AG04450 (cell line): ENCODE measurements at places on chromosomes 3 and 15. TPM values are rescaled to one million over a fixed set of nuclear protein-coding genes. Genes with fewer than 3 reads are reported as not detected.

Gene PPP2R3A
- polyA plus RNA-seq, result 19.8 and 26.6 TPM in 2 replicates

Gene PTX3
- polyA plus RNA-seq, result 210 and 235 TPM in 2 replicates

Gene KLF13
- polyA plus RNA-seq, result 16.8 and 17.4 TPM in 2 replicates

DNA sequence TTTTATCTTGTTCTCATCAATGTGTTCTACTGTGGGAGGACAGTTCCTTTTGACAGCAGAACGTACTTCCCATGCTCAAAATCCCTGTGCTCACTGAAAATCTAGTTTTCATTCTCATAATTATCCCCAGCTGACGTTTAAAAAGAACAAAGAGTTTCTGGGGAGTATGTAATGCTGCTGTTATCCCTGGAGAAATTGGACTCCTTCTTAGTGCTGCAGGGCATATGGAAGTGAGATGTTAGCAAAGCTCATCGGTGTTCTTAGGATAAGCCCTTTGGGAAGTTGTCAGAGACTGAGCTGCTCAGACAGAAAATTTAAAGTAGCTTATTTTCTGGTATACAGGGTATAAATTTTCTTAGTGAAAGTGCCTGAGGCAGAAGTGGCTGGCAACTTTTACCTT, 66.5 kb downstream of the CDAN1 start:
- no peak for DNase-seq

DNA sequence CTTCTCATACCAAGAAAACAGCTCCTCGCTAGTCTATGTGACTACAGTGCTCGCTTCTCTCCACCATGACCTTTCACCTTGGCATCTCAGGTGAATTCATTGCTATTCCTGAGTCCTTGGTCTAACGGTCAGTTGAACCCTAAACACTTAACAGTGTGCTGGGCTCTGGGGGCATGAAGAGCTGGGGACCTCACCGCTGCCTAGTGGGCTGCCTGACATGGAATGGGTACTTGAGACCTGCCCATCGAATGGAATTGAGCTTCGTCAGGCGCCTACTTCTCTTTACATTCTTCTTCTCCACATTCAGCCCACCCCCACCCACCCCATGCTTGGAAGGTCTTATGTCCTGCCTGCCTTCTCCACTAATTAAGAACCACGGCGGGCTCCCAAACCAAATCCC, 22.1 kb downstream of the BOC start:
- DNase-seq, result no peak

DNA sequence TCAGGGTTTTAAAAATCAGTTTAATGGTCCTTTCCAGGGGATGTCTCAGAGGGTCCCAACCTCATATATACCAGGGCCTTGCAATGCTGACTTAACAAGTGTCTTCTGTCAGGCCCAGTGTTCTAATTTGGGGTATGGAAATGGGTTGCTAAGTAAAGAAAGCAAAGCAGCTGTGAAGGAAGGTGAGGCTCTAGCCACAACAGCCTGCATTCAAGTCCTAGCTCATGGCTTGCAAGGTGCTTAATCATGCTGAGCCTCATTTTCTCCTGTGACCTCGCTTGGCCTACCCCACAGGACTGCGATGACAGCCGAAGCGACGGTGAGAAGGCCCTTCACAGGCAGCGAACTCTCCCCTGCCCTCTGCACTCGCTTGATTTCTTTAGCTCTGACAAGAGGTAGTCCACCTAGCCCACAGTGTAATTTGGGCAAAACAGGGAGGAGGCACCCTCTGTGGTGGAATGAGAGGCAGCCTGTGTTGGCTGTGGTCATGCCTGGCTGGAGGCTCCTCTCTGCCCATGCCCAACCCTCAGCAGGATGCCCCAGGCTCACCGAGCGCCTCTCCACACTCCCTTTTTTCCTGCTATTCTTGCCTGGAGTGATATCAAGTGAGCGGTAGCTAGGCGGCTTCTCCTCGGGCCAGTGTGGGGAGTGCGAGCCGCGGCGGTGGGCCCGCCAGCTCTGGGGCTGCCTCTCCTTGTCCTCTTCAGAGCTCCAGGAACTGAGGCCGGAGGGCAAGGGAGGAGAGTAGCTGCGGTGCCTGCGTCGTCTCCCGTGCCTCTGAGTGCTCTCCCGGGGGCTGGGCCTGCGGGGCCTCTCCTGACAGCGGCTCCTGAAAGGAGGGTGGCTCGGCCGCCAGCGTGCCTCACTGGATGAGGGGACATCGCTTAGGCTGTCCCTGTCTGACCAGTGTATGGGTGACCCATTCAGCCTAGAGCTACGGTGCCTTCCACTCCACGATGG, 29.2 kb downstream of the ILDR1 start:
- no peak for DNase-seq

DNA sequence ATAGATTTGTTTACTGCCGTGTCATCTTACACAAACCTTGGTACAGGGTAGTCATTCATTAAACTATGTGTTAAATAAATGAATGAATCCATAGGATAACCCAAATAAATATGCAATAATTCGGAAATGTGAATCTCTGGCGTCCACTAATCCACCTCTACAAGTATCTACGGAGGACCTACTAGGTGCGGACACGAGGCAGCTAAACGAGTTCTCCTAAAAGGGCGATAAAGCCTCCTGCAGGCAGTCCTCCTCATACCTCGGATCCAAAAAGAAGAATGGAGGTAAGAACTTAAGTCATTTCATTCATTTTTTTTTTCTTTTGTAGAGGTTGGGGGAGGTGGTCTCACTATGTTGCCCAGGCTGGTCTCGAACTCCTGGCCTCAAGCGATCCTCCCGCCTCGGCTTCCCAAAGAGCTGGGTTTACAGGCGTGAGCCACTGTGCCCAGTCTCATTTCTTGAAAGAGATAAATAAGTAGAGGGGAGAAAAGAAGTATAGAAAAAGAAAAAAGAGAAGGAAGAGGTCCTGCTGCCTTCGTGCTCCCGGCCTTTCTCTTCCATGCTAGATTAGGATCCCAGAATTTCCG, 706 bp upstream of the RPL35A start:
- DNase-seq, result no peak

GRCh38 chr3:4509043-4509442, 15.9 kb downstream of the ITPR1 start:
- DNase-seq, result no peak

GRCh38 chr3:170355738-170356595, 1.5 kb upstream of the SKIL start:
- no peak for DNase-seq

- no peak for DNase-seq
Observed at GRCh38 chr3:165746874-165747273, 90.3 kb downstream of the BCHE start.

GRCh38 chr15:78739206-78739605, 72.1 kb downstream of the ADAMTS7 start:
- DNase-seq, result no peak

DNA sequence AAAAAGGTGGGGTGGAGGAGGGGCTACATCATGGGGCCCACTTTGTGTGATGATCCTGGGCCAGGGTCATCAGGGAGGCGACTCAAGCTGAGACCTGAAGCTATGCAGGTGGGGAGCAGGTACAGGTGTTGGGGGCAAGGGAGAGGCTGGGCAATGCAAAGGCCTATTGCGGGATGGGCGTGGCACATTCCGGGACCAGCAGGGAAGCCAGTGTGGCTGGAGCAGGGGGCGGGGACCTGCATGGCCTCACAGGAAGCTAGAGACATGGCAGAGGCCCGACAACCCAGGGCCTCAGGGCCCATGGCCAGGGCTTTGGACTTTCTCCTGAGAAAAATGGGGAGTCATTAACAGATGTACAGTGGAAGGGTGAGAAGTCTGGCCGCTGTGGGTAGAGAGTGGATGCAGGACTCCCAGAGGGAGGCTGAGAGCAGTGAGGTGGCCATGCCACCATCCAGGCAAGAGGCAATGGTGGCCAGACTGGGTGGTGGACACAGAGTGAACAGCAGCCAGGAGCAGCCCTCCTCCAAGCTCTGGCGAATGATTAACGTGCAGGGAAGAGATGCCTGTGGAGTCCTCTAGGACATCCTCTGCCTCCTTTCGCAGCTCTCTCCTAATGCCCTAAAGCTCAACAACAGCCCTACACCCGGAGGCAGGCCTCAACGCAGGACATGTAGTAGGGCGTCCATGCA, 122.6 kb upstream of the ATP2B2 start:
- no peak for DNase-seq

GRCh38 chr15:88646088-88646405, 7.2 kb downstream of the ISG20 start:
- no peak for DNase-seq

DNA sequence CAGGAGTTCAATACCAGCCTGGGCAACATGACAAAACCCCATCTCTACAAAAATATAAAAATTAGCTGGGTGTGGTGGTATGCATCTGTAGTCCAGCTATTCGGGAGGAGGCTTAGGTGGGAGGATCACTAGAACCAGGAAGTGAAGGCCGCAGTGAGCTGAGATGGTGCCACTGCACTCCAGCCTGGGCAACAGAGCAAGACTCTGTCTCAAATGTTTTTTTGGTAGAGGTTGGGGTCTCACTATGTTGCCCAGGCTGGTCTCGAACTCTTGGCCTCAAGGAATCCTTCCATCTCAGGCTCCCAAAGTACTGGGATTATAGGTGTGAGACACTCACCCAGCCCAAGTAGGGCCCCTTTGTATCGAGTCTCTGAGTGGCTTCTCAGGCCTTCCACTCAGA, 1.9 kb upstream of the IFRD2 start:
- no peak for DNase-seq
